ENCODE measurements at places on chromosomes 2 and 18. TPM values are rescaled to one million over a fixed set of nuclear protein-coding genes. Genes with fewer than 3 reads are reported as not detected.

LBH gene
- polyA plus RNA-seq = 28.9 TPM

TUBB8B gene
- polyA plus RNA-seq = 0.44 TPM

- no peak for DNase-seq
Measured at GRCh38 chr2:28956890-28957289, 24.2 kb upstream of the TOGARAM2 start.

MC4R gene
- 0.20 TPM for polyA plus RNA-seq

SPATS2L gene
- polyA plus RNA-seq = 233 TPM

GRCh38 chr2:219522111-219523030, 8.1 kb downstream of the ASIC4 start:
- no peak for DNase-seq

DNA sequence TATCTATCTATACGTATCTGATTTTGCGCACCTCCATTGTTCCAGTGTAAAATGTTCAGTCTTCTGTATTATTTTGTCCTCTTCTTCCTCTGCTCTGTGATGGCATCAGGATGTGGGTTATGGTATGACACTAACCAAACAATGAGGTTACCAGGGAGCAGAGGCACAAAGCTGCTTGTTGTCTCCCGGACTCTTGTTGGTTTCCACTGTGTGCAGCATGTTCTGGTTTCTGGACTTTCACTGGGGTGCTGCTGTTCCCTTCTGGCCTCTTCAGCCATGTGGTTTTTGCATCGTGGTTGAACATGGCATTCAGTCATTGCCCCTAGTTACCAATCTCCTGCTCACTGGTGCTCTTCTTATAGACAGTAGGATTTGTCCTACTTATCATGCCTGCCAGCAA, 665.9 kb downstream of the CBLN2 start:
- DNase-seq = no peak

GRCh38 chr18:79283131-79283810, 112.5 kb upstream of the NFATC1 start:
- DNase-seq = no peak

All from muscle of arm (tissue), 14 donors.